Stimulated activated CD8-positive, alpha-beta memory T cell treated with anti-CD3 and anti-CD28 coated beads, Interleukin-4, amount 100 ng/mL, for 48 hours (primary cell): ENCODE measurements at places on chromosomes 7 and 10.

GRCh38 chr10:506451-507354, 182.8 kb downstream of the DIP2C start:
- no peak for DNase-seq

- peak; percentile 80 for DNase-seq
Observed at GRCh38 chr7:98051118-98051744, 55.4 kb upstream of the LMTK2 start.

GRCh38 chr10:117997673-117998072, 49.1 kb downstream of the RAB11FIP2 start:
- DNase-seq = no peak

- peak; percentile 51 for DNase-seq
Observed at GRCh38 chr7:39735903-39736302, 112.5 kb downstream of the RALA start.

- DNase-seq = no peak
Observed at GRCh38 chr7:99125505-99125865, 18.4 kb downstream of the SMURF1 start.

DNA sequence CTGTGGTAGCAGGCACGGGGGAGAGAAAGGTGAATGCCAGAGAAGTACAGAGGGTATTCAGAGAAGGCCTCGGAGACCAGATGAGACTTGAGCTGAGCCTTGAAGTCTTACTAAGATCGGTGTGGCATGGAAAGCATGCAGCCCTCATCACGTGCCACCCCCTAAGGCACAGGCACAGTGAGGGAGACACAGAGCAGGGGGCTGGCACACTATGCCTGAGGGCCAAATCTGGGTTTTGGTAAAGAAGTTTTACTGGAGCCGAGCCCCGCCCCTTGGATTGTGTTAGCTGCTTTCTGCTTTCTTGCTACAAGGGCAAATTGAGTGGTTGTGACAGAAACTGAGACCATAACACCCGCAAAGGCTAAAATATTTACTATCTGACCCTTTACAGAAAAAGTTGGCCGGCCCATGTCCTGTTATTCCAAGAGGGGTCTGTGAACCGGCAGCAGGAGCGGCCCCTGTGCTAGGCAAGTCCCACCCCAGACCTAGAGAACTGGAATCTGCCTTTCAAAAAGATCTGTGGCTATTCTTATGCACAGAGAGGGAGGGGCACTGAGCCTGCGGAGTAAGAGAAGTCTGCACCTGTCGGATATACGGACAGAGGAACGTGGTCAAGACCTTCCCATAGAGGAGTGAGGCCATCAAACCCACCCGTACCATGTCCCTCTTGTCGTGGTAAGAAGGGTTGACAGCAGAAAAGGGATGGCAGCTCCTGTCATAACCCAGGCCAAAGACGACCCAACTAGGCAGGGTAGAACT, 109.3 kb upstream of the RHEB start:
- DNase-seq = peak; percentile 10

DNA sequence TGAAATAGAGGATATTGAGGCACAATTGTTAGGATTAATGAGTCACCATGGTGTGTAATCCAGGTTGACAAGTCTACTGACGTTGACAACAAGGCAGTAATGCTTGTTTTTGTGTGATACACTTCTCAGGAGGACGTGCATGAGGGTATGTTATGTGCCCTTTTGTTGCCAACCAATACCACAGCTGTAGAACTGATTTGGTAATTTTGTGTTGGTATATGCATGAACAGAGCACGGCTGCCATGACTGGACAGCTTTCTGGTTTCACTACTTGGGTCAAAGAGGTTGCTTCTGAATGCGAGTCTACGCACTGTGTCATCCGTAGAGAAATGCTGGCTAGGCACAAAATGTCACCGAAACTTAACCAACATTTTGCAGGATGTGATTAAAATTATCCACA, 32.9 kb downstream of the PHTF2 start:
- DNase-seq = no peak

GRCh38 chr7:78041423-78041822, 242.8 kb downstream of the PHTF2 start:
- no peak for DNase-seq

DNA sequence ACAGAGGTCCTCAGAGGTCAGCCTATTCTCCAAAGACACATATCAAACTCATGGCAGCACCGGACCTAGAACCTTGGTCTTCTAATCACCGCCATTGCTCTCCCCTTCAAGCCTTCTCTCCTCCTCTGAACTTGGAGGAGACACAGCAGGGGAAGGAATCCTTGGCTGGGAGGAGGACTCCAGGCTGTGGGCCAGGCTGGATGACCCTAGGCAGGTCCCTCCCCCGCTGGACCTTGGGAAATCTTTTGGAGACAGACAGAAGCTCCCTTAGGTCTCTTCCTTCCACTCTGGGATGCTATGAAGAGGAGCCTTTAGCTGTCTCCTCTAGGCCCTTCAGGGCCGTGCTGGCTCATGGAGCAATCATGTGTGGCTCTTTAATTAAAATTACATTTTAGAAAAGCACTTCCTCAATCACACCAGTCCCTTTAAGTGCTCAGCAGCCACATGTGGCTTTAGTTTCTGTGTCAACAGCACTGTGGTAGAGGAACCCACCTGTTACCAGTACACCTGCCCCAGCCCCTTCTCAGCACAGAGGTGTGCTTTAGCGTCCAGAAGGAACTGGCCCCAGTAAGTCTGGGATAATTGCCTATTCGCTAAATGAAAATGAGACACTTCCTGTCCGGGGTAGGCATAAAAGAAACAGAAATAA, 238.2 kb downstream of the CELF2 start:
- DNase-seq = no peak

GRCh38 chr7:1219498-1219897, 13.2 kb upstream of the UNCX start:
- DNase-seq = no peak

- no peak for DNase-seq
Observed at GRCh38 chr10:132388891-132389432, 8.0 kb upstream of the PWWP2B start.

DNA sequence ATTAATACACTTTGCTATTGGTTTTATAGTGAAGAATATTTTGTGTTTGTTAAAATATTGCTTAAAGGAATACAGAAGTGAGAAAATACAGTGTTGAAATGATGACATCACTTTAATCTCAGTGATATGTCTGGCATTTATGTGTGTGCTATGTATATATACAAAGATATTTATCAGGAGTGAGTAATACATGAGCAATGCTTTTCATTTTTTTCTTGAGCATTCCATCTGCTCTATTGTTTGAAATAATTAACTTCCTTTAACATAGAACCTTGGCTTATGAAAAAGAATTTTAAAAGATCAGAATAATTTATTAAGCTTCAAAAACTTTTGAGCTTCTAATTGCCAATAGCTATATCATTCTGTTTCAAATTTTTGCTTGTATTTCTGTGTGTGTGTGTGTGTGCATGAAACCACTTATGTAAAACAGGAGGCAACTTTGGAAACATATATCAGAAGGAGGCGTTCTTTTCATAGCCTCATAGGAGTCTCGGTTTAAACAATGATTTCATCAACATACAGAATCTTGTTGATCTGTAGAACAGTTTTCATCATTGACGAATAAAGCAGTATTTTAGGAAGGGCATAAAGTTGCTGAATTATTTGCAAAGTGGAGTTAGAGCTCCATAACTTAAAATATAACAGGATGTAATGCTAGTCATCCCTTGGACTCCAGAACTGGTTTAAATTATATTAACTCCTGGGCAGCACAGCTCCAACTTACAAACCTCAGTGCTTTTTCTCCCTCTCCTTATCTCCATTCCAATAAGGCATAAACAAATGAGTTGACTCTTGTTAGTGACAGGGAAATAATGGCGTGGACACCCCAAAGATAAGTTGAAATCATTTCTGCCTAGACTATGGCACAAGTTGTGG, 228.4 kb upstream of the DGKB start:
- no peak for DNase-seq

- no peak for DNase-seq
Observed at GRCh38 chr7:158299607-158300006, 288.0 kb downstream of the PTPRN2 start.

GRCh38 chr7:66537380-66537779, 91.3 kb upstream of the KCTD7 start:
- DNase-seq = no peak

DNA sequence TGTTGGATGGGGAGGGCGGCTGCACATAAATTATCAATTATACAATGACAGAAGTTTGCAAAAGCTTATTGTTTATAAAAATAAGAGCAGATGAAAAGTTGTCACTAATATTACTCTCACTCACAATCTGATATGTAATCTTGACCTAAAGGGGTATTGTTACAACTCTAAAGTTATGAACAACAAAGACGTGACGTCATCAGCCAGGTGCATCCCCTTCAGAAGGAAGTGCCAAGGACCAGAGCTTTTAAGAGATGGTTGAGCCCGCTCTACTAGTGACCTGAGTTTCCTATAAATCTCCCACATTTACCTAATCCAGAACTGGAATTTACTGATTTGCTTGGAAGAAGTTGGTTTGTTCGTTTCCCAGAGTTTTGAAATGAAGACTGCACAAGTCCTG, 247.7 kb upstream of the MGMT start:
- no peak for DNase-seq

GRCh38 chr7:120925392-120925791, 25.2 kb upstream of the ING3 start:
- no peak for DNase-seq

DNA sequence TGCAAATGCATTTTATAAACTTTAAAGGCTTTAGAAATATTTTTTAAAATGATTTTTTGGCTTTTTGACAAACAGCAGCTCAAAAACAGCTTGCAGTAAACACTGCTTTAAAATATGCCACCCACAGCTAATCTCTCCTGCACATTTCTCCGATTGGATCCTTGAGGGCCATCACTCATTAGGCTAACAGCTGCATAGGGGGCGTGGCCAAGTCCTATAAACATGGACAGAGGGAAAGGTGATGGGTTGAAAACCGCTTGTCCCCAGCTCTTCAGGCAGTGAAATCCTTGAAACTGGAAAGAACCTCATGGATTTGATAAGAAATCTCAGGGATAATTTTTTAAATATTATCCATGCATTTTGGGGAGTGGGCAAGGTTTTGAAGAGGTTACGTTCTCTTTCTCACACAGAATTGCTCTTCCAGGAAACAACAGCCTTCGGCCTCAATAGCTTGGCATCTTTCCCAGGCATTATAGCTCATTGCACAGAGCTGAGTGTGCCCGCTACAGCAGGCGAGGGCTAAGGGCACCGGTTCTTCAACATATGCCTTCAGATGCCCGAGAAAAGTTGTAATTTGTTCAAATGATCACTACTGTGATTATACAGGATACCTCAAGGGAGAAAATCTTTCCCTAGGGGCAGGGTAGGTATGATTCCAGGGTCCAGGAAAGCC, 1.7 kb downstream of the PLEKHS1 start:
- DNase-seq = no peak

- DNase-seq = no peak
Observed at GRCh38 chr10:69726850-69727249, 74.9 kb upstream of the COL13A1 start.

DNA sequence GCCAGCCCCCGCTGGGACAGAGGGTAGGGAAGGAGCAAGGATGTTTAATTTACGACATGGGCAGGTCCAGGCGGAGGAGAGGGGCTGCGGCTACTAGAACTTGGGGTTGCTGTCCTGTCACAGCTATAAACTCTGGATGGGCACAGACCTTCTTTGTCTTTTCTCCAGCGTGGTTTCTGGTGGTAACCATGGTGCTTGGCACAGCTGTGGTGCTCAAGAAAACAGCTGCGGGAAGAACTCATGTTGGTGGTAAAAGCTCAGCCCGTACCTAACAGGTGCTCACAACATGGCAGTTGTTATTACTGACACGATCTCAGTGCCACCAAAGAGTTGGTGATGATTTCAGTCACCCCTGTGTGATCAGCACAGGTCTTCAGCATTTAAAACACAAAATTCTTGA, 13.8 kb downstream of the BAIAP2L1 start:
- no peak for DNase-seq

DNA sequence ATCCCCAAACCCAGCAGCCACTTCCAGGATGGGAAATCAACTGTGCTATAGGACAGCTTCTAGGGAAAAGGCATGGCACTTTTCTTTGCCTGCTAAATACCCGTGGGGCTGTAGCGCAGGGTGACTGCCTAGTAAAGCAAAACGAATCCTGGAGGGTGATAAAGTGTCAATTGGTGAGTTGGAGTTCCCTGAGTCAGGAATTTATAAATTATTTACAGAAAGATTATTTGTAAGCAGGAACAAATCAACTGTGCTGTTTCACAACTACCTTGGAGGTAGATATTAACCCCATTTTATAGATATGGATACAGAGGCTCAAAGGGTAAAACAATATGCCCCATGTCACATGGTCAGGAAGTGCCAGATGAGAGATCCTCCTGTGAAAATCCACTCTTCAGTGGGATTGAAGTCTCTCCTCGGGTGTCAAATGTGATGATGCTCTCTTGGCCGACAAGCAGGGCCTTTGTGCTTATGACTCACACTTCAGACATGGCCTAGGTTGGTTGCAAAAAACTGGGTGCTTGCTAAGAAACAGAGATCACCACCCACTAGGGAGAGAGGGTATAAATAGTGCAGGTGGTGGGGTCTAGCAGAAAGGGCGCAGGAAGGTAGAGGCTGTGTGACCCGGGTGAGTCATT, 383.2 kb upstream of the ZMIZ1 start:
- no peak for DNase-seq

DNA sequence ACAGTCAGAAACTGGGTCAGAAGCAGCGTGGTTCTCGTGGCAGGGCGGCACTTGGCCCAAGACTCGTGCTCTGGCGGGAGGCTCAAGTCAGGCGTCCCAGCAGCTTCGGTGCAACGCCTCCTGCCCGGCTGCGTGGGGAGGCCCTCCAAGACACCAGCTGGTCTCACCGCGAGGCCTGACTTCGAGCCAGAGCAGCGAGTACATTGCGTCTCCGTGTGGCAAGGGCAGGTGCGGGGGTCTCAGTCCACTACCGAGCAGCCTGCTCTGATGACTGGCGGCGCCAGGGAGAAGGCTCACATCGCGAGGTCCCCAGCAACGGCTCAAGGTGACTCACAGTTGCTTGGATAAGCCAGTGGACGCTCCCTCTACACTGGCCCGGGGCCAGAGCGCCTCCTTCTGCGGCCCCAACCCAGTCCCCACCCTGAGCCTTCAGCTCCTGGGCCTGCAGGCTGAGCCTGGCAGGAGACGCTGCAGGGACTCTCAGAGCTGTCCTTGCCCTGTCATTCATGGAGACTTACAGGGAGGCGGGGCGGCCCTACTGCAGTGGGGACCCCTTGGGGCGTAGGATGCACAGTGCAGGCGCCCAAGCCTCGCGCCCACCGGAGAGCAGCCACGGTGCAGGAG, 41.9 kb upstream of the PRKAR1B start:
- peak; percentile 38 for DNase-seq

DNA sequence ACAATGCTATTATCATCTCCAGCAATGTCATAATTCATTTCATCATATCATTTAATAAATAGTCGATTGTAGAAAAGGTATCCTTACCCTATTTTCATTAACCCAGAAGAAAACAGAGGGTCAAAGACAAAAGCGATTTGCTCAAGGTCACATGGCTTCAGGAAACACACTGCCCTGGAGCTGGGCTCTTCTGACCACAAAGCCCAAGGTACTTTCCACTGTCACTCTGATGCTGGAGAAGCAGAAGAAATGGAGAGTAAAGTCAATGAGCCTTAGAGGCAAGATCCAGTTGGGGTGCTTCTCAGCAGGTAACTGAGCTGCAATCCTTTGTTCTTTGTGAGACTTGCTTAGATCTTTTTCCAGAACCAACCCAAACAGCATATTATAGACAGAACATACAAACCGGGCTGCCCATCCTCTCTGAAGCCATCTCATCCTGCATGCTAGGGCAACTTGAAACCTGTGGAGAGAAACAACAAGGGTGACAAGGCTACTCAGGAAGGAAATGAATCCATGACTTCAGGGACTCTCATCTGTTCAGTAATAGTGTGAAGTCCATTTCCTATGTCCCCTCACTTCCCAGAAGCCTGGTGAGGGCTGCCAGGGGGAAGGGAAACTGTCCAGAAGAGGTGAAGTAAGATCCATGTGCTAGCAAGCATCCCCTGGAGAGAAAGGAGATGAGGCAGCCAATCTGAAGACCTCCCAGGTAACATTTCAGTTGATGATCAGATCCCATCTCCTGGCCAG, 148.6 kb upstream of the SVIL start:
- no peak for DNase-seq
